ENCODE measurements at places on chromosomes 5 and 9.

DNA sequence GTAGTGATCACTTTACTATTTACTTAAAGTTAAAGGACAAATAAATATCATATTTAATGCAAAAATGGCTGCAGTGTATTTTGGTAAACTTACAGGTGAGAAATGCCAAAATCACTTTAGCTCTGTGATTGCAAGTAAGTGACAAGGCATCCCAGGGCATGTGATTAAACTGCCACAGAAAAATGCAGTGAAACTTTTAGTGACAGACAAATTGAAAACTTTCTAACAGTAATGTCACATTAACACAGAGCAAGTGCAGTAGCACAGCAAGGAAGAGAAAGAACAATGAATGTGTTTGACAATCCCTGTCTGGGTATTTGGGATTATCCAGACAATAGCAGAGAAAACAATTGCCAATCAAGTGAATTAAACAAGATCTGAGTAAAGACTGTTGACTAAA lies 606.8 kb downstream of the SLCO4C1 start:
- no peak for DNase-seq

DNA sequence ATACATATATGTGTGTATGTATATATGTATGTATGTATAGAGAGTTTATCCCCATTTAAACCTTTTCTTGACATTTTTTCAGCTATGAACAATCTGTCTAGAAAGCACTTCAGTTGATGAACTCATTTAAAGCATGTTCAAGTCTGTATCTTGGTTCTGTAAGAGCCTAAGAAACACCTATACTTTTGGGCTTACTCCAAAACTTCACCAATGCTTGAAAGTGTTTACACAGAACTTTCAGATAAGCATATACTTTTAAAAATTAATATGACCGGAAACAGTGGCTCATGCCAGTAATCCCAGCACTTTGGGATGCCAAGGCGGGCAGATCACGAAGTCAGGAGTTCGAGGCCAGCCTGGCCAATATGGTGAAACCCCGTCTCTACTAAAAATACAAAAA lies 30.8 kb downstream of the WDR41 start:
- no peak for DNase-seq

- no peak for DNase-seq
Measured at GRCh38 chr5:123094919-123095797, 6.1 kb downstream of the PRDM6 start.

DNA sequence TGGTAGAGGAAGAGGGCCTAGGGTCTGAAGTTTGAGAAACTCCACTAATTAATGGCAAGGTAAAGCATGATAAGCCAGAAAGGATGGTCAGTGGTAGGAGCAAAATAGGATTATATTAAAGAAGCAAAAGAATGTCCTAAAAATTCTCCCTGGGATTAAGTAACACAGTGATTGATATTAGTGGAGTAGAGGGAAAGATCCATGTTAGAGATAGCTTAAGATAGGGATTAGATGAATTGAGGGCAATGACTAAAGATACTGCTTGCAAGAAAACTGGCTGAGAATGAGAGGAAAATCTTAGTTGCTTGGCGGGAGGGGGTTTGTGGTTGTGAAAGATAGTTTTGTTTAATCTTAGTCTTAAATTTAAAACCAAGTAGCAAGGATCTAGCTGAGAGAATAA lies 255.6 kb downstream of the EPB41L4A start:
- no peak for DNase-seq

- no peak for DNase-seq
Measured at GRCh38 chr5:96350678-96351077, 82.4 kb downstream of the PCSK1 start.

DNA sequence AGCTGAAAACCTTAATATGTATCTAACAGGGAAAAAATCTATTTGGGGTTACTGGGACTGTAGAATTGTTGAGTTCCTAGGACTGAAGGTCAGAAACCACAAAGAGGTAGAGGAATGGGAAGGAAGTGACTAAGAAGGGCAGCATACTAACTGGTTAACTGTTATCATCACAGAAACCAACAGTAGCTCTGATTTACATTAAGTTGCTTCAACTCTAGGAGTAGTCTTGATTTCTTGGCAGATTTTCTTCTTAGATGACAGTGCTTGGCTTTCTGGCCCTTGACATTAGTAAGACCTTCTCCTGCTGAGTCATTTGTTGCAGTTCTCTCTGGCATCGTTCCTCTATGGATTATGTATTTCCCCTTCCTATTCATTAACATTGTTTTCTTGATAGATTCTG lies 116.1 kb upstream of the RASA1 start:
- DNase-seq: no peak

DNA sequence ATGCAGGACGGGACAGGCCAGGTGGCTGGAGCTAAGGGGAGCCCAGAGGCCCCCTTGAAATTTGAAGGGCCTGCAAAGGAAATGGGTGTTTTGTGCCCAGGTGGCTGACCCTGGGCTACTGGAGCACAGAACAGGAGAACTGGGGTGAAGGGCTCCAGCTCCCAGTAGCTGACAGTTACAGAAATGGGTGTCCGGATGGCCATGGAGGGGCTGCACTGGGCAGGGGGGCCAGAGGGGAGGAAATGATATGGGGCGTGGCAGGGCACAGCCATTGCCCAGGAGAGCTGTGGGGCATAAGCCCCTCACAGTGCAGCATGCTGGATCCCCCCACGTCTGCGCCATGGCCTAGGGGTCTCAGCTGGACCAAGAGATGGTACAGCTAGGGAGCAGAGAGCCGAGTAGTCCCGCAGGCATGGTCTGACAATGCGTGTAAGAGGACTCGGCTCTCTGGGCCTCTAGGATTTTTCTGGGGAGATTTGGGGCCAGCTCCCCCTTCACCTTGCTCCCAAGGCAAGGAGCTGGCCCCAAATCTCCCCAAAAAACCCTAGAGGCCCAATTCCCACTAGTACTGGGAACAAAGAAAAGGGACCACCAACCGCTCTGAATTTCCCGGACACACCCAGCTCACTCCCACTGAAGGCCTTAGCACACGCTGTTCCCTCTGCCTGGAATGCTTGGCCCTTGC lies 7.9 kb upstream of the CARD19 start:
- DNase-seq: no peak

DNA sequence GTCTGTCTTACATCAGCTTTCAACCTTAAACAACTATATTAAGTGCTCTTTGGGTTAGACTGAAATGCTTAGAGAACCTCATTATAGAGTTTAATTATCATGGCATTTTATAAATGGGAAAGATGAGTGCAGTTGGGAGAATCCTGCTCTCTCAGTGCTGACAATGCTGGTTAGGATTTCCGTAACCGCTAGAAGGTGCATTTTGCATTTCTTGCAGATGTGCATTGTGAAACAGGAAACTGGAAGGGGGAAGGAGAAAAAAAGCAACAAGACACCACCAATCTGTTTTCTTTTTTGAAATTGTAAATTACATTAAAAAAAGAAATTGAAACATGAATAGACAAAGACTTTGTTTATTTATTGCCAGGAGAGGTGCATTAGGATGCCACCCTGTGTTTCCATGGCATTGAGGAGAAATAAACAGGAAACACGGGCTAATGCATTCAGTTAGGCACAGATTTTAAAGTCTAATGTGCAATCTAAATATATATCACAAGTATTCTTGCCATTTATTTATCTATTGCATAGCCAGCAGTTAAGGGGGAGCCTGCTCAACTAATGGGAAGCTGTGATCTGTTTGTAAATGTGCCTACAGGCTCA lies 478.9 kb downstream of the PSAT1 start:
- no peak for DNase-seq

GRCh38 chr5:137575847-137576246 lies 76.7 kb upstream of the SPOCK1 start:
- DNase-seq: no peak

GRCh38 chr9:4970970-4971641 lies 14.0 kb upstream of the JAK2 start:
- no peak for DNase-seq

GRCh38 chr9:111743275-111743674 lies 51.5 kb downstream of the SHOC1 start:
- no peak for DNase-seq

DNA sequence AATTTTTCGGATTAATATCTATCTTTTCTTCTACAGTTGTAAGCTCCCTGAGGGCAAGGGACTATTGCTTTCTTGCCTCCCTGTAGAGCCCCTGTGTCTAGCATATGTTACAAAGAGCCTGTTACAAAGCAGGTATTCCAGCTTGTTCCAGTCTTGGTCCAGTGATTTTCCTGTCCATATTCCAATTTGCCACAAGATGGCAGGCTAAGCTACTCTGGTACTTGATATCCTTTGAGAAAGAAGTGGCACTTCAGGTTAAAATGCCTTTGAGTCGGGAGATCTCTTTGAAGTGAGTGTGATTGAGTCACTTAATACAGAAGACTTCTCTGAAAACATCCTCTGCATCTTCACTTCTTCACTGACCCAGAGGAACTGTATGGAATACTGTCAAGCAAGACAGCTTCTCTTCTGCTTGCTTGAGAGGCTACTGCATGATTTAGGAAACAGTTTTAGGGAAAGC lies 24.5 kb downstream of the CAVIN4 start:
- DNase-seq: no peak

DNA sequence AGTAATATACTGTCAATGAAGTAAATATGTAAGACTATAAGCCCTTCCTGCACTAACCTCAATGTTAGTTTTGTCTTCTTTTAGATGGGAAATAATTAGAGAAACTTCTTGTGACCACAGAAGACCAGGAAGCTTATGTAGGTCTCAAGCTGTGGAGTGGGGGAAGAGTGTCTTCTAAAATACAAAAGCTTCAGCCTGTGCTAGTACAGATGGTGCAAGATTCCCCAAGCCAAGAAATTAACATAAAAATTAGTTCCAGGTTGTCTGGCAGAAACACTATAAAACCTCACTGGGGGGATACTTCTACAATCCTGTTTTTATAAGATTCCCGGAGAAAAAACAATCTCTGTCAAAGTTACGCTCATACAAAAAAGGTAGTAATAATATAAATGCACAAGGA lies 103.6 kb downstream of the FNBP1 start:
- no peak for DNase-seq

DNA sequence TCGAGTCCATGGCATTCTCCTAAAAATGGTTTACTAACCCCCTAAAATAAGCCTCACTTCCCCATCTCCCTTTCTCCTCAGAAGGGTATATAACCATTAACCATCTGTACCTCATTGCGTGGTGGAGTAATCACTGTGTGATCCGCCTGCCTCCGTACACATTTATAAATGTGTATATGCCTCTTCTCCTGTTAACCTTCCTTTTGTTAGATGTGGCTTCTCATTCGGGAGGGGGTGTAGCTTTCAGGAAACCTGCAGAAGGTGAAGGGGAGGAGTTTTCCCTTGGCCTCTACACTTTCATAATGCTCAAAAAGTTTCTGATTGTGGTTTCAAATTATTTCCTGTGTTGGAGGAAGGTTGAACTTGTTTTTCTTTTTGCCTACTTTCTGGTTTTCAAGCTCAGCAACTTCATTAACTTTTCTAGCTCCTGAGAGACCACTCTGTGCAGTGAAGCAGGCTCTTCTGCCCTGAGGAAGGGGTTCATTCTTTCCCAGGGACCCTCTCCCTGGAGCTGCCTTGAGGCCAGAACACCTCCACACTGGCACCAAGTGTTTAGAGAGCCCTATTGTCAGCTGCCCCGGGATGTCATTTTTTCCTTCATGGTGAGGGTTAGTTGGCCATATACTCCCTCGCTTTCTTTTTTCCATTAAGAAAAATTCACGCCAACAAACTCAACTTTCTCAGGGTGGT lies 46.9 kb downstream of the RASGRF2 start:
- DNase-seq: no peak

DNA sequence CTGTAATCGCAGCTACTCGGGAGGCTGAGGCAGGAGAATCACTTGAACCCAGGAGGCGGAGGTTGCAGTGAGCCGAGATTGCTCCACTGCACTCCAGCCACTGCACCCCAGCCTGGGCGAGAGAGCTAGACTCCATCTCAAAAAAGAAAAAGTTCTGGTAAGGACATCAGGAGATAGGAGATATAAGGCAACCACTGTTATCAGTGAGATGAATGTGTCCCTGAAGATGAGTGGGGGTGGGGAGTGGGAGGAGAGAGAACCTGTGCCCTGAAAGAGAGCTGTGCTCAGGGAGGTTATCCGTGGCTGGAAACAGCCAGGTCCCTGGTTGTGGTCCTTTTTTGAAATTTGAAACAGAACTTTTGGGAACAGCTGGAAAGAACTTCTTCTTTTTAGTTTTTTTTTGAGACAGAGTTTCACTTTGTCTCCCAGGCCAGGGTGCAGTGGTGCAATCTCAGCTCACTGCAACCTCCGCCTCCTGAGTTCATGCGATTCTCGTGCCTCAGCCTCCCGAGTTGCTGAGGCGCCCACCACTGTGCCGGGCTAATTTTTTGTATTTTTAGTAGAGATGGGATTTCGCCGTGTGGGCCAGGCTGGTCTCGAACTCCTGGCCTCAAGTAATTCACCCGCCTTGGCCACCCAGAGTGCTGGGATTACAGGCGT lies 2.6 kb downstream of the PTPA start:
- no peak for DNase-seq

- DNase-seq: no peak
Measured at GRCh38 chr9:132247942-132248341, 86.1 kb downstream of the NTNG2 start.

DNA sequence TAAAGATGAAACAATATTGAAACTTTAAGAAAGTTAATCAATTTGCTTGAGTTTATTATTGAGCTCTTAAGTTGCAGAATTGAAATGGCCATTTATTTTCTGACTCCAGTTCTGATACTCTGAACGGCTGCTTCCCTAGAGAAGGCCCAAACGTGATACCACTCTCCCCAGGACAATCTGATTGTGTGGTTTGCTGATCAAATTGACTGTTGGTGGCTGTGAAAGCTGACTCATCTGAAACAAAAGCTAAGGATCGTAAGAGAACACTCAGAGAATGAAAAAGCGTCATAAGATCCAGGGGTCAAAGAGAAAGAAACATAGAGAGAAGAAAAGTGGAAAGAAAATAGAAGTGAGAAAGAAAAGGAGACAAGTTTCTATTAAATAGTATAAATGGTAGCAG lies 147.2 kb downstream of the IZUMO3 start:
- no peak for DNase-seq

- DNase-seq: no peak
Measured at GRCh38 chr5:178355671-178356070, 123.1 kb upstream of the PHYKPL start.

DNA sequence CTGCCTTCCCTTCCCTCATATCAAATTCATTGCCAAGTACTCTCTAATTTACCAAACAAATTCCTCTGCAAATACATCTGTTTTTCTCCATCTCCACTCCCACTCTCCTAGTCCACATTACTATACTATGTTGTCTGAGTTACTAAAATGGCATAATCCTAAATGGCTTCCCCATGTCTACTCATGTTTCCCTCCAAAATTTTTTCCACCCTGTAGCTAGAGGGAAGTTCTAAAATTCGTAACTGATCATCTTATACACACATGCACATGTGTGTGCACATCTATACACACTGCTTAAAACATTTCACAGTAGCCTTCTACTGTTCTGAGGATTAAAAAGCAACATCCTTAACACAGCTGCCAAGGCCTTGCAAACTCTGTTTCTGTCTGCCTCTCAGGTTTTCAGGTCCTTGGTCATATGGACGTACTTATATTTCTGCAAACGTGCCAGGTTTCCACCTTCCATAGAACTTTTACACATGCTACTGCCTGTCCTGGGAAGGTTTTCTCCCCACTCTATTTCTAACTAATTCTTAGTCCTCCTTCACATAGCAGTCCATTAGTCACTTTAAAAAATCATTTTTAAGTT lies 140.6 kb downstream of the LURAP1L start:
- DNase-seq: no peak

GRCh38 chr5:142056816-142057696 lies 44.2 kb upstream of the GNPDA1 start:
- no peak for DNase-seq
